ENCODE measurements at places on chromosomes 6 and 20.

DNA sequence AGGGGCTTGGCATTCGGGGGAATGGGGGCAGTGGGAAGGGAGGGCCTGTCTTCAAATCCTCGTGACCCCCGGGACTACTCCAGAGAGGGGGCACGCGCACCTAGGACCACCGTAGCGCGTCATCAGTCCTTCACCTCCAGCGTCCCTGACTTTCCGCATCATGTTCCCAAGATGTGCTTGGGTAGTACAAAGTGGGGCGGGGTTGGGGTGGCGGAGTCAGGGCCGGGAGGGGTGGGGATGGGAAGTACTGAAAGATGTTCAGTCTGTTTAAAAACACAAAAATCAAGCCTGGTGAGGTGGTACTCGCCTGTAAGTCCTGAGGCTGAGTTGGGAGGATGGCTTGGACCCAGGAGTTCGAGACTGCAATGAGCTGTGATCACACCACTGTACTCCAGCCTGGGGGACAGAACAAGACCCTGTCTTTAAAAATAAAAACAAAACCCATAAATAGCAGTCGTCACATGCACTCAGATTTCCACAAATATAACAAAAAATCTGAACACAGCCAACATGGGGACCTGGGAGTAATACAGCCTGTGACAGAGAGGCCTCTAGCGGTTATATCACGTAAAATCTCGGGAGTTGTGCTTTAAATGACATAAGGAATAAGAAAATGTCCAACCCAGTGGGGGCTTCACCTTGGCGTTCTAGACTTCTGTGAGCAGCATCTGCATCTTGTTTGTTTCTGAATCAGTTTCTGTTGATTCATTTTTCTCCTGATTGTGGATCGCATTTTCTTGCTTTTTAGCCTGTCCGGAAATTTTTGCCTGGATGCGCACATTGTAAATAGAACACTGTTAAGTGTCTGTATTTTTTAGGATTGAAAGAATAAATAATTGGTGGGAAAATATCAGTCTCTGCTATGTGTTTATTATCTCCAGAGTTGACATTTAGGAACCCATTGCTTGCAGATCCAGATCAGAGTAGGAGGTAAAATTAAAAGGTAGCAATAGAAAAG, 698 bp upstream of the LRP11 start:
- DNase-seq = peak; percentile 87

DNA sequence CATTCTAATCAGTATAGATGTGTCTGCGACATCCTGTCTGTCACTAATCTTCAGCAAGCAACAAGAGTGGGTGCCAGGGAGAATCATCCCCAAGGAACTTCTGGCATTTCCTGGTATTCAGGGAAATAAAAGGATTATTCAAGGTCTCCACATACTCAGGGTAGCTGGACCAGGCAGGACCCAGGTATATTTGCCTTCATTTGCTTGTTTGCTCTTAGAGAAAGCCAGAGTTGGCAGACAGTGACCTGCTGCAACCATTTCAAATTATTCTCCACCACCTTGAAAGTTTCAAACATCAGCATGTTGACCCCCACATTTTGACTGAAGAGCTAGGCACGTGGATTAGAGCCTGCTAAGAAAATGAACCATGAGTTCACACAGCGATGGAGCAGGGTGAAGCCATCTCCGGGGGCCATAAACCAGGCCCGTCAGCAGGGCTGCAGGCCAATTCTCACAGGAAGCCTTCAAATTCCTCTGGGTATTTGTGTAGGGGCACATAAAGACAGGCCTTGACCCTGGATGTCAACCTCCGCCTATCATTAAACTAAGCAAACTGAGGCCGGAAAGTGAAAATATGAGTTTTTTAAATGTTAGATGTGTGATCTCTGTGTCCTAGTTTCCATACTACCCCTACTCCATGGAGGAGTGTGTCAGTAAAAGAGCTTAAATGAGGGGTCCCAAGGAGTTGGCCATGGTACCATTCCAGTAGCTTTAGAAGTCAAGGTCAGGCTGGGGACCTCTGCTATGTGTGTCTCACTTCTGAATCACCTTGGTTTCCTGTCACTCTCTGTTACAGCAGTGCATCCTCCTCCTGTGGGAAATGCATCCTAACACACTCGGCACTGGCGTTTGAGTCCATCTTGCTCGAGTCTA, 32.9 kb downstream of the TRAM2 start:
- DNase-seq = peak; percentile 88

DNA sequence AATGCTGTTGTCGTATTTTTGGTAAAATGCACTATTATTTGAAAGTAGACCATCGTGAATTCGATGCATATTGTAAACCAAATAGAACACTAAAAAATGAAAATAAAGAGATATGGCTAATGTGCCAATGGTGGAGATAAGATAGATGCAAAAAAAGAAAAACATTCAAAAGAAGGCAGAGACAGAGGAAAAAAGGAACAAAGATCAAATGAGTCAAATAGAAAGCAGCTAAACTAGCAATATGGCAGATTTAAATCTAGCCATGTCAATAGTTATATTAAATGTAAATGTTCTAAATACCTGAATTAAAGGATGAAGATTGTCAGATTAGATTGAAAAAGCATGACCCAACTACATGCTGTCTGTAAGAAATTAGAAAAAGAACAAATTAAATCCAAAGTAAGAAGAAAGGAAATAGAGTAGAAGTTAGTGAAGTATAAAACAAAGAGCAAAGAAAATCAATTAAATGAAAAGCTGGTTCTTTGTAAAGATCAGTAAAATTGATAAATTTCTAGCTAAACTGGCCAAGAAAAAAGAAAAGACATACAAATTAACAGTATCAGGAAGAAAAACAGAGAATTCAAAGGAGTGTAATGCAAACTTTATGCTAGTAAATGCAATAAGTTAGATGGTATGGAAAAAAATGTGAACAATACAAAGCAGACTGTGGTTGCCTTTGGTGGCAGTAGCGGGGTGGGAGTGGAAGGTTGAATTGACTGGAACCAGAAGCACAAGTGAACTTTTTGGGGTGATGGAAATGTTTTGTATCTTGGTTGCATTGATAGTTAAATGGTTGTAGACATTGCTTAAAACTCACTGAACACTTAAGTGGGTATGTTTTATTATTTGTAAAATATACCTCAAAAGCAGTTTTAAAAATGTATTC, 44.8 kb downstream of the PTPN1 start:
- DNase-seq = no peak

DNA sequence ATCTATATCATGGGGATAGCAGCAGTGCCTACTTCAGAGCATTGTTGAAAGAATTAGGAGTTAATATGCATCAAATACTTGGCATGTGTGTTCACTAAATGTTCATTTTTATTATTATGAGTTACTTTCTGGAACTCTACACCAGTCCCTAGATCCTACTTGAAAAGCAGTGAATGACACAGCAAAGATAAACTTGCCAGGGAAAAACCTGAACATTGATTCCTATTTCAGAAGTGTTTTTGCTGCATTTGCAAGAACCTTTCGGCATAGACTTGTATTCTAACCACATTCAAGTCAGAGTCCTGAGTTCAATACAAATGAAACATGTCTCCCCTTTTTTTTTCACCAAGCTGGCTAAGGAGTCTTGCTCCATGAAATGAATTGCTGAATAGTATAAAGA, 187.4 kb upstream of the TAB2 start:
- no peak for DNase-seq

GRCh38 chr6:46022106-46022948, 6.7 kb upstream of the CLIC5 start:
- DNase-seq = no peak

Data from ELR (cell line).